ENCODE measurements at places on chromosomes 3 and 15. TPM values are rescaled to one million over a fixed set of nuclear protein-coding genes. Genes with fewer than 3 reads are reported as not detected.
A peak's percentile ranks its signal among the peaks of the same experiment; 100 is the strongest.

DNA sequence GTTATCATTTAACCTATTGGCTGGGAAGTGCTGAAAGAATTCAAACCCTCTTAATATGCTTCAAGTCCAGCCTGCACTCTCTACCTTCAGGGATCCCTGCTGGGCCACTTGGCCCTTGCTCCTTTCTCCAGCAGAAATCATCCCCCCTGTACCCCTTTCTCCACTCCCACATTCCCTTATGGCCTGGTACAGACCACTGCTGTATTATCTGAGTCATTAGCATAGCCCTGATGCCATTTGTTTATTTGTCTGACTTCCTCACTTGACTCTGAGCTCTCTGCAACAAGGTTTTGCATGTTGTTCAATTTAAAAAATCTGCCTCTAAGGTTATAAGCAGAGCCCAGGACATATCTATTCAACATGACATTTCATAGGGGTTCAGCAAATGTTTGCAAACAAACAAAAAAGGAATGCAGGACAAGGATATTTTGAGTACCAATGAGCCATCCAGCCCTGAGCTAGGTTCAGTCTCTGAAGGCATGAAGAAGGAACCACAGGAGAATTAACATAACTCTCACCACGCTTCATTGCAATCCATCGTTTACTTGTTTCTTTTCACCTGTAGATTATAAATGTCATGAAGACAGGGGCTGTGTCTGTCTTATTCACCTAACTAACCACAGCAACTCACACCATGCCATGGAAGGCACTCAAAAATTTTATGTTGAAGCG is 26.6 kb upstream of the HES1 start:
- no peak for DNase-seq

- DNase-seq, result no peak
Measured at GRCh38 chr3:191236646-191237045, 37.6 kb downstream of the OSTN start.

DNA sequence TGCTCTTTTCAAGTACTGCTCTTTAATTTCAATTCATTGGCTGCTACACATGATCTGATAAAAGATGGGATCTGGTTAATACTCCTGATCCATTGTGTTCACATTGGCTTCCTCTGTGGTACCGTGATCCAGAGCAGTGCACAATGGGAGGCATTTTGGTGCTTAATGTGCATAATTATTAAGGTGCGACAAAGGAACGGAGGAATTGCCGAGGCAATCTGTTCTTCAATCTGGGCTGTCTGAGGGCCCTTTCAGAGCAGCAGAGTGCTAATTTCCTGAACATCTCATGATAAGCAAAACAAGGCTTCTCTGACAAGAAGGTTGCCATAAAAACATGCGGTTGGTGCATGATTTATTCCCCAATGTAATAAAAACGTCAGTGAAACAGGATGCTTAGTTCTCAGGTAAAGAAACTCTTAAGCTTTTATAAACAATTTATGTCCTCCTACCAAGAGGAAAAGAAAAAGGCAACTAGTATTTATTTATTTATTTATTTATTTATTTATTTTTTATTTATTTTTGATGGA is 64.0 kb upstream of the EPHA3 start:
- DNase-seq, result no peak

DNA sequence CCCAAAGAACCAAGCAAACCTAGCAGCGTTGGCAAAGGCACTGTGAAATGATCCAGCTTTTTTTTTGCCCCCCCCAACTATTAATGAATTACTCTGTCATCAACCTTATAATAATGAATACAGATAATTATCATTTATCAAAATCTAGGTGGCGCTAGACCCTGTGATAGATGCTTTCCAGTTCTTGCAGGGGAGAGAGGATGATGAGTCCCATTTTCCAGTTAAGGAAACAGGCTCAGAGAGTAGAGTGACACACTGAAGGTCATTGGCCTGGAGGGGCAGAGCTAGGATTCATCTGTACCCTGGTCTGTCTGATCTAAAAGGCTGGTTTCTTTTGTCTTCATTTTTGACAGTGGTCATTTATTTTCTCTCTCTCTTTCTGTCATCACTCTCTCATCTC is 5.0 kb downstream of the ACOX2 start:
- DNase-seq, result no peak

GRCh38 chr3:79670178-79670577 is 97.6 kb downstream of the ROBO1 start:
- no peak for DNase-seq

GRCh38 chr3:127147291-127147885 is 45.5 kb upstream of the PRR23E start:
- DNase-seq, result no peak

The SERINC4 gene
- 0.42 TPM for polyA plus RNA-seq

- peak; percentile 59 for DNase-seq
Measured at GRCh38 chr3:122305818-122306621, 19.0 kb upstream of the CSTA start.

DNA sequence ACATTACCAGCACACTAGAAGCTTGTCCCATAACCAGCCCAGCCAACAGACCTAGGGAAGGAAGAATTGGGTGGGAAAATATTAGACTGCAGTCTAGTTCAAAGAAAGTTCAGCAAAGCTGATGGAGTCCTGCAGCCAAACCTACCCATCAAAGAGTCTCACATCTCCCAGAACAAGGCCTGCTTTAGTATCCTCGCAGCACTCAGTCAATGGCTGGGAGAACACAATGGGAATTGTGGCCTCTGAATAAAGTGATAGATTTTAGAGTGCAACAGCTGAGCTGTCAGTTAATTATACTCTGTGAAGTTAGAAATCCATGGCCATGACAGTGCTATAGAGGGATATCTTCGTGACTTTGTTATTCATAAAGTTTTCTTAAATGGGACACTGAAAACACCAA is 207.2 kb upstream of the NAALADL2 start:
- no peak for DNase-seq

The GNAT1 gene
- not detected for polyA plus RNA-seq

DNA sequence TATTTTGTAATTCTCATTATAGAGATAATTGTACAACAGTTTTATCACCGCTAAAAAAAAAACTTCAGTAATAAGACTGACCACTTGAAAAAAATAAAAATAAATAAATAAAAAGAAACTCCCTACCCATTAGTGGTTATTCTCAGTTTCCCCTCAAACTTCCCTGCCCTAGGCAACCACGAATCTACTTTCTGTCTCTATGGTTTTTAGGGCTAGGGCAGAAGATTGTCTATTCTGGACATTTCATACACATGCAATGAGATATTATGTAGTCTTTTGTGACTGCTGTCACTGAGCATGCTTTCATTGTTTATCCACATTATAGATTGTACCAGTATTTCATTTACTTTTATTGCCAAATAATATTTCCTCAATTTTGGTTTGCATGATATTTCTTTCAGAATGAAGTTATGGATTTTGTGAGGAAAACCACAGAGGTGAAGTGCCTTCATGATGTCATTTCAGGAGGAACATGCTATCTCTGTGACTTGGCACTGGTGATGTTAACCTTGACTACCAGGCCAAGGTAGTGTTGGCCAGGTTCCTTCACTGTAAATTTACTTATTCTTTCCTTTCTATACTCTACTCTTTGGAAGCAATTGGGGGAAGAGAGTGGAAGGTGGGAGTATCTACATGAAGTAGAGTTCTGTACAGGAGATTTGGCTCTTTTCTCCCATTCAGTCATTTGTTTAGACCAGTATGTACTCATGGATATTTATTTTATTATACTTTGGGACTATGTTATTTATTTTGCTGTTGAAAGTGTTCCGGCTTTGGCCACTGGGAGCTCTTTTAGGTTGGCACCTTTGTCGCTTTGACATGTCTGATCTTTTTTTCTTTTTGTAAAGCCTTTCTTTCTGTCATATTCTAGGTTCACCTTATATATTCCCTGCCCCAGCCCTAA is 86.3 kb downstream of the GMPS start:
- no peak for DNase-seq

The TMCO5A gene
- not detected for polyA plus RNA-seq

GRCh38 chr3:127819656-127820055 is 2.7 kb downstream of the MGLL start:
- no peak for DNase-seq

- no peak for DNase-seq
Measured at GRCh38 chr15:91541286-91541685, 312.2 kb upstream of the SLCO3A1 start.

The ZBTB47 gene
- polyA plus RNA-seq, result 12.5 TPM

The GOLGA8M gene
- 1.3 TPM for polyA plus RNA-seq

The SLCO2A1 gene
- polyA plus RNA-seq, result 8.2 TPM

- no peak for DNase-seq
Measured at GRCh38 chr3:56089739-56090138, 378.5 kb downstream of the ERC2 start.

The ATP10A gene
- 2.2 TPM for polyA plus RNA-seq

The C3orf85 gene
- 95.5 TPM for polyA plus RNA-seq

GRCh38 chr3:46482632-46483350 is 15.0 kb upstream of the RTP3 start:
- DNase-seq, result no peak

- no peak for DNase-seq
Measured at GRCh38 chr3:99854756-99855298, 37.2 kb downstream of the CMSS1 start.

DNA sequence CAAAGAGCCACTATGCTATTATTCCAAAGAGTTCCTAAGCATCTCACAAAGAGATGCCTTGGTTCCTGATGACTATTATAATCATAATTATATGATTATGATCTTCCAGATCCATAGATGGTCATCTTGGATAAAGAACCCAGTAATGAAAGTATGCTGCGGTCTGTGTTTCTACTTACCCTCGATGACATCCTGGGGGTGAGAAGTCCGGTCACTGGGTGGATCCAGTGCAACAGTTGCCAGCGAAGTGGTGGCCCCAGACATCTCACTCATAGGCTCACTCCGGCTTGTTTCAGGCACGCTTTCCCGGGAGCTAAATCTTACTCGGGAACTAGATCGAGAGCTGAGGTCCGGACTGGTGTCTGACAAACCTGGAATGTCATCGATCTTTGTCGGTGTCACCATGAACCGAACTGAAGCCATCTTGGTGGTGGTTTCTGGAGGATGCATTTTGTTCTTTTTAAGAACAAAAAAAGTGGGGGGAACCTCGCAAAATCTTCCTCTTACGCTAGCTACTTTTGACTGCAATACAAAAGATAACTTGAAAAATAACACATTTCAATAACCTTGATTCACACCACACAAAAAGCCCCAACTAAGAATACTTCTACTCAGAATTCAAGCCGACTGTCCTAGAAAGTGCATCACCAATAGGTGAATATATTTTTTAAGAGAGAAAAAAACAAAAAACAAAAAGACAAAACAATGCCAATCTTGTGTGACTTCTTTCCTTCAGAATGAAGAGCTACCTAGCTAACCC is 1.2 kb downstream of the SLC12A6 start:
- no peak for DNase-seq

The CCDC191 gene
- 9.2 TPM for polyA plus RNA-seq

- DNase-seq, result no peak
Measured at GRCh38 chr3:104676241-104676640, 690.5 kb upstream of the ALCAM start.

- DNase-seq, result no peak
Measured at GRCh38 chr3:973340-973739, 119.5 kb upstream of the CNTN6 start.

The ROPN1B gene
- polyA plus RNA-seq, result 0.19 TPM

DNA sequence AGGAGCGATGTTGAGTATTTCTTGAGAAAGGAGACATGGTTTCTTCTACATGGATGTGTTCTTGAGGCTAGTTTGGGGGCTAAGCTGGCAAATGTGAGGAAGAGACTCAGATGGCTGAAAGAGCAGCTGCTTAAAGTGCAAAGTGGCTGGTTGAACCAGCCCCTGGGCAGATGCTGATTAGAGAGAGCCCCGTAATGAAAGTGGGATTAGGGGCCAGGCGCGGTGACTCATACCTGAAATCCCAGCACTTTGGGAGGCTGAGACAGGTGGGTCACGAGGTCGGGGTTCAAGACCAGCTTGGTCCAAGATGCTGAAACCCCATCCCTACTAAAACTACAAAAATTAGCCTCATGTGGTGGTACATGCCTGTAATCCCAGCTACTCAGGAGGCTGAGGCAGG is 75.0 kb upstream of the GCNT3 start:
- no peak for DNase-seq

The PPP2R3A gene
- polyA plus RNA-seq, result 7.4 TPM

- no peak for DNase-seq
Measured at GRCh38 chr3:125058959-125059358, 3.2 kb upstream of the HEG1 start.

GRCh38 chr3:61725851-61726333 is 164.5 kb downstream of the PTPRG start:
- peak; percentile 60 for DNase-seq

The SEMA3B gene
- 87.0 TPM for polyA plus RNA-seq

DNA sequence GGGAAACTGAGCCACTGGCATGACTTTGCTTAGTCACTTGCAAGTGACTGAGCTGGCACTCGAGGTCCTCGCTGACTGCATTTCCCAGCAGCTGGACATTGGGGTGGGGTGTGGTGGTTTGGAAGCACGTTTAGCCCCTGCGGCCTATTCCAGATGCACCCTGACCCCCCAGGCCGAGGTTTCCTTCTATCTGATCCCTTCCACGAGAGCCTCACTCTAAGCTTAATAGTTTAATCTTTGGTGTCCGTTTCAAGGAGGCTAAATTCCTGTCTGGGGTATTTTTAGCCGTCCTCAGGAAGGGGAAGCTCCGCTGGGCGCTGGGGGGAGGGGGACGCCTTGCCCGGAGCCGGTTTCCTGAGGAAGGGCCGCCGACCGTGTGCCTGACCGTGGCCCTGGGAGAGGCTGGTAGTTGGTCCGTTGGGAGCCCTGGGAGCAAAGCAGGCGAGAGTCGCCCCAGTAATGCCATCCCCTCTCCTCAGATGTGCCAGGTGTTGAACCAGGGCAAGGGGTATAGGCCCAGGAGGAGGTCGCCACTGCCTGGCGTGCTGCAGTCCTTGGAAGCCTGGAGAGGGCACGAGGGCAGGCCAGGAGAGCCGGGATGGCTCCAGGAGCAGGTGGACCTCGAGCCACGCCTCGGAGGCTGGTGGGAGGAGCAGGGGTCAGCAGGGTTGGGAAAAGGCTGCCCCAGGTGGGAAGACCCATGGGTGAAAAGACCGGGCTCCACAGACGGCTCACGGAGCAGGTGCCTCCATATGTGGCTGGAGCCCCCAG is 37.2 kb downstream of the IDH2 start:
- no peak for DNase-seq

The C3orf20 gene
- not detected for polyA plus RNA-seq

- no peak for DNase-seq
Measured at GRCh38 chr3:151795276-151795675, 18.6 kb upstream of the AADAC start.

GRCh38 chr3:69746119-69746518 is 6.9 kb downstream of the MITF start:
- no peak for DNase-seq

GRCh38 chr15:45640616-45641015 is 5.8 kb downstream of the SQOR start:
- DNase-seq, result peak; percentile 56

The DUOXA2 gene
- not detected for polyA plus RNA-seq

The NANOGP8 gene
- 0.30 TPM for polyA plus RNA-seq

DNA sequence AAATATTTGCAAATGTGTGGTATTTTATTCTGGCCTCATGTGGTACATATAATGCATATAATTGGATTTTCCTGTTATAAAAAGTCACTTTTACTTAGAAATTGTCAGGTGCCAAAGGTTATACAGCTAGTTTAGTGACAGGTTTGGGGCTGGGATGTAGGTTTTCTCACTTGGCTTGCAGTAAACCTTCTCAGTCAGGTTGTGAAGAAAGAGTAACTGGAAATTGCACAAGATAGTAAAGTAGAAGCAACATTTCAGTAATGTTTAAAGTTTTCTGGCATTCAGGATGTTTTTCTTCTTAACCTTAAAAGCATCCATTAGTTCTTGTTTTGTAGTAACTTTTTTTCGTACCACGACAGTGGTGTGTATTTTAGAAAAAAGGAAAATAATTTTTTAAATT is 53.9 kb downstream of the MEF2A start:
- no peak for DNase-seq

The TRPM1 gene
- polyA plus RNA-seq, result not detected
